ENCODE measurements at places on chromosomes 3 and 15.

- no peak for DNase-seq
Measured at GRCh38 chr3:51343918-51344687, 41.0 kb upstream of the MANF start.

DNA sequence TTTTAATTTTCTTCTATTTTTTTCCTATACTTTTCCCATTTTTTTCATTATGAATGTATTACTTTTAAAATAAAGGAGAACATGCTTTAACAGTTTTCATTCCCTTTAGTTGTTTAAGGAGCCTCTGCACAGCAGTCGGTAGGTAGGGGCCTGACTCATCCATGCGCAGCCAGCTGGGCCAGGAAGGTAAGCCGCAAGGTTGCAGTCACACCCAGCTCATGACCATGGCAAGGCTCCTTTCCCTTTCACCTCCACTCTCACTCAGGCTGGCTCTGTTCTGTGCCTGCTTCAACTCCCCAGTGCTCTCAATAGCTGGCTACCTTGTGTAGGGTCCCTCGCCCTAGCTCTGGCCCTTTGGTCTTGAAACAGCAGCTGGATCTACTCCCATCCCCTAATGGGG lies 17.4 kb upstream of the ANKRD34C start:
- no peak for DNase-seq

GRCh38 chr15:91224755-91225380 lies 124.8 kb downstream of the SV2B start:
- peak; percentile 8 for DNase-seq

GRCh38 chr3:124850212-124850611 lies 37.0 kb downstream of the ITGB5 start:
- no peak for DNase-seq

DNA sequence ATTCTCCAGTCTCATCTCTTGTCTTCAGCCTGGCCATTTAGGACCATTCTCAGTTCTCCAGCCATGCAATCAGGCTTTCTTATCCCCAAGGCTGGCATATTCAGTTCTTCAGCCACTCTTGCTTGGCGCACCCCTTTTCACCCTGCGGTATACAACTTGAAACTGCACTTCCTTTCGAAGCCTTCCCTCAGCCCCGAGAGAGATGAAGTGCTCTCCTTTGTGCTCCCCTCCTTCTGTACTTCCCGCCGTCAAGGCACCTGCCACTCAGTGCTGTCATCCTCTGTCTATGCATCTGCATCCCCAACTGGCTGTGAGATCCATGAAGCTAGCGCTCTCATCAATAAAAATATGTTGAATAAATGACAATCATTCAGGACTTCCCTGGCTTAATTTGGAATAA lies 45.7 kb downstream of the MORC1 start:
- DNase-seq = peak; percentile 5

DNA sequence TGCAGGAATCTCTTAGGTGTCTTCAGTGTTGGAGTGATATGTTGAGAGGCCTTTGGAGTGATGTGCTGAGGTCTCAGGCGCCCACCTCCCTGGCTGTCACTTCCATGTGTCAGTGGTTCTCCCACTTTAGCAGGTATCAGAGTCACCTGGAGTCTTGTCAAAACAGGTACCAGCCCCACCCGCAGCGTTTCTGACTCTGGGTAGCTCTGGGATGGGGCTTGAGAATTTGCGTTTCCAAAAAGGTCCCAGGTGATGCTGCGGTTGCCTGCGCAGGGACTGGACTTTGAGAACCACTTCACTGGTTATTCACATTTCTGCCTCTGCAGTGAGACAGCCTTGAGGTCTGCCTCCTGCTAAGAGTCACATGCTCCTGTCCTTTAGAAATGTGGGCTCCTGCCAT lies 15.5 kb downstream of the UMPS start:
- DNase-seq = no peak

DNA sequence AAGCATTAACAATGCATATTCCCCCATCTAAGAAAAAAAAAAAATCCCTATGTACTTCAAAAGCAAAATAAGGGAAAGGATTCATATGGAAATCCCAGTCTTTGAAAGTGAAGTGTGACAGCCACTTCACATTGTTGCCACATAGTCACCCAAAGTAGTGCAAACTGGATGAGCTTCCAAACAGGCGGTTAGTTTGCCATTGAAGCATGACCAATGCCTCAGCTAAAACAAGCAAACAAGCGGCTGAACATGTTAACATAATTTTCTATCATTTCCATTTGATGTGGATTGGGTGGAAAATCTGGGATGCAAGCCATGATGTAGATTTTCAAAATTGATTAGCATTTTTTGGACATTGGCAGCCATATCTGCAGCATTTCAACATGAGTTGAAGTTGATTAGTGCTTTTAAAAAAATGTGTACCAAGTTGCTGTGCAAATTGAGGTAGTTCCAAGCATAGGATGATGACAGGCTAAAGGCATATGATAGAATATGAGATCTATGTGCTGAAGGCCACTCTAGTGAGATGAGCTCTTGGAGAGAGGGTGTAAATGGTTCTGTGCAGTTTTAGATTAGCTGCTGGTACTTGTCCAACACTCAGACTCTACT lies 405.2 kb downstream of the NR2F2 start:
- no peak for DNase-seq

All from activated CD4-positive, alpha-beta T cell treated with anti-CD3 and anti-CD28 coated beads, Interleukin-2, amount 50 U/mL, for 16 hours (primary cell).